Left ventricle myocardium inferior (tissue), 1 donor: ENCODE measurements at places on chromosomes 6 and 20.

DNA sequence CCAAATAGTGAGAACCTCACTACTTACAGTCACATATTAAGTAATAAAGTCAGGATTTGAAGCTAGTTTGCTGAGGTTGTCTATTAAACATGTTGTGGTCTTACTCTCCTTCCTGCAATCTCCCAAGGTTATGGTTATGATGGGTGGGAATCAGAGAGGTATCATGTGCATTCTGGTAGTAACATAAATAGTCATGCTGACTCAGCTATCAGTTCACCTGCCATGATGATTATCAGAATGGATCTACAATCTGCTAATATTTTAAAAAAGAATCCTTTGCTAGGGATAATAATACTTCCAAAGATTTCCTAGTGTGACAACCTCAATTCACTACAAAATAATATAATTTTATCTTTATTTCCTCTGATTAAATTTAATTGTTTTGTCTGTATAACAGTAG is 671.9 kb downstream of the KHDRBS2 start:
- no peak for DNase-seq

- no peak for DNase-seq
Observed at GRCh38 chr6:90383196-90383822, 86.7 kb upstream of the BACH2 start.

GRCh38 chr6:2990932-2991506 is 8.7 kb upstream of the NQO2 start:
- no peak for DNase-seq

DNA sequence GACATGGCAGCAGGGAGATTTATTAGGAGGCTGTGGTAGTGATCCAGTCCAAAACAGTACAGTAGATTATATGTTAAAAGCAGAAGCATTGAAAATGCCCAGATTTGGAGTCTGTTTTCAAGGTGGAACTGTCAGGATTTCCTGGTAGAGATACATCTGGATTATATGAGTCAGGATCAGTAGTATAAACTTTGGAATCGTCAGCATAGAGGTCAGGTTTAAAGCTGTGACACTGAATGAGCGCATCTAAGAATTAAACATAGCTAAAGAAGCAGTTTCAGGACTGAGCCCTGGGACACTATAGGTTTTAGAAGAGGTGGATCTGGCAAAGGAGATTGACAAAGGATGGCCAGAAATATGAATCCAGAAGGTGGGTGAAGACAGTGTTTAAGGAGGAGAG is 60.4 kb downstream of the RNF144B start:
- DNase-seq, result no peak

- no peak for DNase-seq
Observed at GRCh38 chr6:106536851-106537250, 92.4 kb downstream of the RTN4IP1 start.

GRCh38 chr20:59948212-59948611 is 8.0 kb downstream of the FAM217B start:
- no peak for DNase-seq

DNA sequence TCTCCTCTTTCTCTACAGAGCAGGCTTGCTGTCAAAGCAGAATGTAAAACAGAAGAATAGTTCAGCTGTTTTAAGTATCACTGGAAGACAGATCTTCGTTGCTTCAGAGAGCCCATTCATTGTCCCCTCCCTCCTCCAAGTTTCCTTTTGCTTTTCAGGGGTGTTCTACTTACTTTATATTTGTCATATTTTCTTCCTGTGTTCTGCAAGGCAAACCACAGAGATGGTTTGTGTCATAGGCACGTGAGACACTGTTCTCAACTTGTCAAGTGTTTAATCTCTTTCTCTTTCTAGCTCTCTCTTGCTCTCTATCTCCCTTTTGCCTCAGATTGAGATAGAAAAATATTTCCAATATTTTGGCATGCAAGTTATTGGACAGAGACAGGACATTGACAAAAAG is 228.9 kb upstream of the DEFB112 start:
- DNase-seq, result no peak

GRCh38 chr6:80969439-80969838 is 783.0 kb downstream of the TENT5A start:
- DNase-seq, result no peak

- DNase-seq, result no peak
Observed at GRCh38 chr20:43513372-43513930, 6.0 kb downstream of the L3MBTL1 start.

GRCh38 chr6:158595223-158595622 is 35.3 kb downstream of the TMEM181 start:
- DNase-seq, result no peak

GRCh38 chr20:49668181-49668877 is 45.3 kb downstream of the B4GALT5 start:
- DNase-seq, result peak; percentile 19

GRCh38 chr6:100103931-100104330 is 109.9 kb upstream of the MCHR2 start:
- DNase-seq, result no peak

DNA sequence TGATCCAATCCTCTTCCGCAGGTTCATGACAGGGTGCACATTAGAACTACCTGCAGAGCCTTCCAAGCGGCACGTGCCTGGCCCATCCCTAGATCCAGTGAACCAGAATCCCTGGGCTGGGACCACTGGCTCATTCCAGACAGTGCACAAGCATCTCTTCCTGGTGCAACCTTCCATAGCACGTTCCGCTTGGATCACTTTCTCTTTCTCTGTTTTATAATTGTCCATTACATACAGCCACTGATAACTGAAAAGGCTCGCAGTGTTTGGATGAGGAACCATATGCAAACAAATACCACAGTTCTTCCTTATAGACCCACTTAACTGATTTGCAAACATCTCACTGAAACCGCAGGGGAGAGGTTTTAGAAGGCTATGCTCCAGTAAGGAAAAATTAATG is 59.6 kb upstream of the DDR1 start:
- no peak for DNase-seq

DNA sequence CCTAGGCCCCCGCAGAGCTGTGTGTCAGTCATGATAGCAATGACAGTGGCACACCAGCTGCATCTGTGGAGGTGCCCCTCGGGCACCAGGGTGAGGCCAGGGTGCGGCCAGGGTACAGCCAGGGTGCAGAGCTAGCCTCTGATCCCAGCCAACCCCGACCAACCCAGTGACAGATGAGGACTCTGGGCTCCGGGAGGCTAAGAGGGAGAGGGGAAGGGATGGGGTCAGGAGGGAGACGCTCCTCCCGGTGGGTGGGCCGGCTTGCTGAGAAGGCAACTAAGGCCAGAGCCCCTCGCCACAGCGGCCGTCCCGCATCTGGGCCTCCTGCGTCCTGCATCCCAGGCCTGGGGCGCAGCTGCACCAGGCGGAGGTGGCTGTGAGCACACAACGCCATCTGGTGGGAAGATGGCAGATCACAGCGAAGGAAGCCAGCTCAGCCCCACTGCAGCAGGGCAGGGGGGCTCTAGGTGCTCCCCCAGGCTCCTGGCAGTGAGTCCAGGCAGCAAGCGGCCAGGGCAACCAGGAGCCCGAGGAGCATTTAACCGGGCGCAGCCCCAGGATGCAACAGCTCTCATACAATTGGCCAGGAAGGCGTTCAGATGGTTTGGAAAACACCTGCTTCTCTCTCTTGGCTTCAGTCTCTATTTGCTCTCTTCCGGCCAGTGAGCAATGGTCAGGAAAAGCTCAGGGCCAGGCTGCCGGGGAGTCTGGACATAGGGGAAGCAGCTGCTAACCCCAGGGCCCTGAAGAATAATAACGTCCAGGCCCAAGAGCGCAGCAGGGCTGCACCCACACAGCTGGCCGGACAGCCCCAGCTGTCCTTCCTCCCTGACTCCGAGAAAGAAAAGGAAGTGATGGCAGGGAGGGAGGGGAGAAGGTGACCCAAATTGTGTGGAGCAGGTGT is 169.4 kb downstream of the TAF4 start:
- peak; percentile 22 for DNase-seq

DNA sequence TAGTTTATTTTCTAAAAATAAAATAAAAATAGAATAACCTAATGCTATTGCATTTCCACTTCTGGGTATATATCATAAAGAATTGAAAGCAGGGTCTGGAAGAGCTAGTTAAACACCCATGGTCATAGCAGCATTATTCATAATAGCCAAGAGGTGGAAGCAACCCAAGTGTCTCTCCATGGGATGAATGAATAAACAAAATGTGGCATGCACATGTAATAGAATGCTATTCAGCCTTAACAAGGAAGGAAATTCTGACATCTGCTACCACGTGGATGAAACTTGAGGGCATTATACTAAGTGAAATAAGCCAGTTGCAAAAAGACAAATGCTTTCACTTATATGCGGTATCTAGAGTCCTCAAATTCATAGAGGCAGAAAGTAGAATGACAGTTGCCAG is 130.8 kb downstream of the TIAM2 start:
- no peak for DNase-seq

GRCh38 chr6:135624402-135625295 is 127.1 kb upstream of the AHI1 start:
- DNase-seq, result no peak
